ENCODE measurements at places on chromosomes 16 and 17.
A peak's percentile ranks its signal among the peaks of the same experiment; 100 is the strongest.

DNA sequence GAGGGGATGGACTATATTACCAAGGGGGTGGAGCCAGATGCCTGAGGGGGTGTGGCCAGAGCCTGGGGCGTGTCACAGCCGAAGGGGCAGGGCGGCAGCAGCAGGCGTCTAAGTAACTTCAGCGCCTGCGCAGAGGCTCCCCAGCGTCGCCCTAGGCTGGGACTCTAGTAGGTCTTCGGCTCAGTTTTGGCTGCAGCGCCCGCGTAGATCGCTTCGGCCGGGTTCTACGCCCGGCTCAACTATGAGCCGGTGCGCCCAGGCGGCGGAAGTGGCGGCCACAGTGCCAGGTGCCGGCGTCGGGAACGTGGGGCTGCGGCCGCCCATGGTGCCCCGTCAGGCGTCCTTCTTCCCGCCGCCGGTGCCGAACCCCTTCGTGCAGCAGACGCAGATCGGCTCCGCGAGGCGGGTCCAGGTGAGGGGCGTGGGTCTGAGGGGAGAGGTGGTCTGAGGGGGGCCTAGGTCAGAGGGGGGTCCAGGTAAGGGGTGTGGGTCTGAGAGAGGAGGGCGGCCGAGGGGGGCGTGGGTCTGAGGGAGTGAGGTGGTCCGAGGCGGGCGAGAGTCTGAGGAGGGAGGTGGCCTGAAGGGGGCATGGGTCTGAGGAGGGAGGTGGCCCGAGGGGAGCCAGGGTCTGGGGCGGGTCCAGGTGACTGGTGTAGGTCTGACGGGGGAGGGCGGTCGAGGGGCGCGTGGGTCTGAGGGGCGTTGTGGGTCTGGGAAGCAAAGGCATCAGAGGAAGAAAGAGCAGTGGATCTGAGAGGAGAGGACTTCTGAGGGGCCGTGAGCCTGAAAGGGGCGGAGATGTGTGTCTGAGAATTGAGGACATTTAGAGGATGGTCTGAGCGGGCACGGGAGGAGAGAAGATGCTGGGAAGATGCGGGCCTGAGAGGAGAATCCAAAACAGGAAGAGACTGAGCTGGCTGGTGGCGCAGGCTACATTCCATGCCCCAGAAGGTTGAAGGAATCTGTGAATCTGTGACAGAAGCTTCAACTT is at the start of gene LPCAT2:
Gene LPCAT2, plus strand, starts transcription at position 132 of the 991 bp plus-strand sequence. Its CDS starts 110 bp downstream, at position 242.
- DNase-seq: no peak

GRCh38 chr16:1194665-1195392 is 30.2 kb downstream of the TPSG1 start:
- no peak for DNase-seq

DNA sequence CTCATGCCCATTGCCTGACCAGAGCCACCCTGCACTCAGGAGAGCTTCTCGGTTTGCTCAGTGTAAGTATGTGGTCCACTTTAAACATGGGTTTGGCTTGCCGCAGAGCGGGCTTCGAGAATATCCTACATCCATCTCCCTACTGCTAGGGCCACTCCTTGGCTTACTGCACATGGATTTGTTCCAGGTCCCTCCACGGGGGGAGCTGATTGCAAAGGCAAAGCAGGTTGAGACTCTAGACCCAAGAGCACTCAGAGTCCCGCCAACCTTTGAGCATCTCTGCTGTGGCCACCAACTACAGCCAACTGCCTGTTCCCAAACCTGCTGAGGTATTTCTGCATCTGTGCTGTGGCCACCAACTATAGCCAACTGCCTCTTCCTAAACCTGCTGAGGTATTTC is 26.4 kb downstream of the RNF135 start:
- DNase-seq: no peak

DNA sequence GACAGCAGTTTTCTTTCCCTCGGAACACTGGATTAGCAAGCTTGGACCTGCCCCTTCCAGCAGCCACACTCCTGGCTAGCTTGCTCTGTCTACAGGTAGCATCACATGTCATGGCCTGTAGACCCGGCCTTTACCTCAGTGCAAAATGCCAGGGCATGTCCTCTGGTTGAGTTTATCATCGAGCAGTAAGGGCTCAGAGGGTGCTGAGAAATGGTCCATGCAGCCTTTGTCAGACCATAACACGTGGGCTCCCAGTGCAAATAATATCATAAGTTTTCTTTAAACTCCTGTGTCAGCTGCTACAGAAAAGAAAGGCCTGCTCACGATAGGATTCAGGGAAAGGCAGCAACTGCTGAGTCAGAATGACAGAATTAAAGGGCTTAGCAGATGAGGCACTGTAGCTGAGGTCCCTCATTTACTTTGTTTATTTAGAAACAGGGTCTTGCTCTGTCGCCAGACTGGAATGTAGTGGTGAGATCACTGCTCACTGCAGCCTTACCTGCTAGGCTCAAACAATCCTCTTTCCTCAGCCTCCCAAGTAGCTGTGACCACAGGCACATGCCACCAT is 8.0 kb upstream of the GNA13 start:
- no peak for DNase-seq

- DNase-seq: no peak
Measured at GRCh38 chr17:16407911-16408588, 7.3 kb upstream of the TRPV2 start.

GRCh38 chr16:57266531-57267260 is 17.8 kb downstream of the PLLP start:
- DNase-seq: no peak

DNA sequence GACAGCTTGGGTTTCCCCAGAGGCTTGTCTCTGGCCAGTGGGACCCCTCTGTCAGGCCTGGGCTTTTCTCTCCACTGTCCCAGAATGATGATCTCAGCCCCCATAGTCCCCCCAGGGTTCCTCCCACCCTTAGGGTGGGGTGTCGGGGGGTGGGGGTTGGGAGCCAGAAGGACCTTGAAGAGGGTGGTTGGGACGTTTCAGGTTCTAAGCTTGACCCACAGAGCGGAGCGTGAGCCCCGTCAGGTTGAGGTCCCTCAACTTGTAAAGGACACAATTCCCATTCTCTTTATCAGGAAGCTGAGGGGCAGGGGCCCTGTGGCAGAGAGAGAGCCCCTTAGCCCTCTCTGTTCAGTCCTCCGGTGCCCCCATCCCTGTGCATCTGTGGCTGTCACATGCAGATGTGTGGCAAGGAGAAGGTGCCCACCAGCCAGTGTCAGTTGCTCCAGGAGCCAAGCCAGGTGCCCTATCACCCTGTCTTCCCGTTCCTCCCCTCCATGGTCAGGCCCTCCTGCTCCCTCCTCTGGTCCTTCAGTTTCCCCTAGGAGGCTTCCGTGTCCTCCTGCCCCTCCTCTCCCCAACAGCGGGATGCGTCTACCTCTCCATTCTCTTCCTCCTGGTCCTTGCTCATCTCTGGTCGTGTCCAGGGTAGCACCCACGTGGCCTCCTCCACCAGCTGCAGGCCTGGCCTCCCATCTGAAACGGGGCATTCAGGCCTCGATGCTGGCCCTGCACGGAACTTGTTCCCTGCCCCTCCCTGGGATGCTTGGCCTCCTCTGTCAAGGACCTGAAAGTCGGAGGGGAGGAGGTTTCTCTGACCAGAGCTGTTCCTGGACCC is 1.5 kb upstream of the NTN3 start:
- no peak for DNase-seq

DNA sequence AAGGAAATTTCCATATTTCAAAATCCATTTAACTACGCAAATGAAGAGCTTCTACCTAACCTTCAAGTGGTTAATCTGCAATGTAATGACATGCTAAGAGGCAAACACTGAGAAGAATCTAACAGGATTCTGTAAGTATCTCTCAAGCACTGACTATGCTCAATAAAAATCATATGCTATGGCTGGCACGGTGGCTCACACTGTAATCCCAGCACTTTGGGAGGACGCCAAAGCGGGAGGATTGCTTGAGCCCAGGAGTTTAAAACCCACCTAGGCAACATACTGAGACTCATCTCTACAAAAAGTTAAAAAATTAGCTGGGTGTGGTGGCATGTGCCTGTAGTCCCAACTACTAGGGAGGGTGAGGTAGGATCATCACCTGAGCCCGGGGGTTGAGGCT is 32.7 kb downstream of the GNA13 start:
- no peak for DNase-seq

DNA sequence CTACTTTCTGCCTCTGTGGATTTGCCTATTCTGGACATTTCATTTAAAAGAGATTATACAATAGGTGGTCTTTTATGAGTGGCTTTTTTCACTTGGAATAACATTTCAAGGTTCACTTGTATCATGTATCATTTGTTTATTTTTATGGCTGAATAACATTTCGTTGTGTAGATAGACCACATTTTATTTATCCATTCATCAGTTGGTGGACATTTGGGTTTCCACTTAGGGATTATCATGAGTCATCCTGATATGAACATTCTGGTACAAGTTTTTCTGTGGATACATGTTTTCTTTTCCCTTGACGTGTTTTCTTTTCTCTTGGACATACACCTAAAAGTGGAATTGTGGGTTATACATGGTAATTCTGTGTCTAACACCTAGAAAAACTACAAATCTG is 25.3 kb downstream of the PRSS54 start:
- no peak for DNase-seq

DNA sequence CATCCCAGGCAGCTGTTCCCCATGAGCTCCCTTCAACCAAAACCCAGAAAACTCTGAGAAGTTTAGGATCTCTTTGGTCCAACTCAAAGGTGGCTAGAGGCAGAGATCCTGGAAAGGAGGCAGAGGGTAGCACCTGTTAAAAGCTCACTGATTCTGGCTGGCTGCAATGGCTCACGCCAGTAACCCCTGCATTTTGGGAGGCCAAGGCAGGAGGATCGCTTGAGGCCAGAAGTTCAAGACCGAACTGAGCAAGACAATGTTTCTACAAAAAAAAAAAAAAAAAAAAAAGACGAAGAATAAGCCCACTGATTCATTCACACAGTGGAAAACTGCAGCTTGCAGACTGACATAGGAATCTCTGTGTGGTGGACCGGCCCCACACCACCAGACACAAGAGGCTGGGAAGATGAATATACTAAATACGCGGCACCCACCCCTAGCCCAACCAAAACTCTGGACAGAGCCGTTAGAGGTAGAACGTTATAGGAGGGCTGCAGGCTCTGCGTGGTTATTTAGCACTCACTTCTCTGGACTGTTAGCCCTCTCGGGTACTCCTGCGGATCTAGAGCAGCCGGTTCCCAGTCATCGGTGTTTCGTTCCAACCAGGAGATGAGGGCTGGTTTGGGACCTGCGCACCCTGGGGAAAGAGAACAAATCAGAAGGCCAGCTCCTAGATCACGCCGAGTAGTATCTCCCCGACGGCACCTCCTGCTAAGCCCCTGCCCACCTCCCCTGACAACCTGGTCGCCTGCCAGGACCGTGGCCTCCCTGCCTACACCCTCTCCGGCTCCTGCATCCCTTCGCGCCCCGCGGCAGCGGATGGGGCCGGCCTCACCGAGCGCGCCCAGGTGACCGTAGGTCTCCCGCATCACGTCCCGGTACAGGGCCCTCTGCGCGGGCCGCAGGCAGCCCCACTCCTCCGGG is 925 bp downstream of the ZNF689 start:
- DNase-seq: peak; percentile 66
